ENCODE measurements at places on chromosomes 11 and 22.

DNA sequence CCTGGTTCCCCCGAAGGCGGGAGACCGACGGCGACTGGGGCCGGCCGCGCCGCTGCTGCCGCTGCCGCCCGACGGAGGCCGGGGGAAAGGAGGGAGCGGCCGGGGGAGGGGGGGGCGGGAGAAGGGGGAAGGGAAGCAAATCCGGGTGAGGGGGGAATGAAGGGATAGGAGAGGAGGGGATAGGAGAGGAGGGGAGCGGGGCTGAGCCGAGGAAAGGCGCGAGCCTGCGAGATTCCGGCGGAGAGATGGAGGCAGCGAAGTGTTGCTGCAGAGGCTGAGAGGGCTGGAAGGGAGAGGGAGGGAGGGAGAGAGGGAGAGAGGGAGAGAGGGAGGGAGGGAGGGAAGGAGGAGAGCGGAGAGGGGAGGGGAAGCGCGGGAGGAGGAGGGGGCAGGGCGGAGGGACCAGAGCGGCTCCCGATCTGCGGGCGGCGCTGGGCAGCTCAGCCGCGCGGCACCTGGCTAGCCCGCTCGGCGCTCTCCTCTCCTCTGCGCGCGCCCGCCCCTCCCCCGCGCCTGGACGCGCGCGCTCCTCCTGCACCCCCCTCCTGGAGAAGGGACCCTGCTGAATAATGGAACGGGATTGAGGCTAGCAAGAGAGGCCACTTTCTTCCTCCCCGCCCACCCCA lies 52.3 kb downstream of the SLC22A12 start:
- DNase-seq, result no peak

DNA sequence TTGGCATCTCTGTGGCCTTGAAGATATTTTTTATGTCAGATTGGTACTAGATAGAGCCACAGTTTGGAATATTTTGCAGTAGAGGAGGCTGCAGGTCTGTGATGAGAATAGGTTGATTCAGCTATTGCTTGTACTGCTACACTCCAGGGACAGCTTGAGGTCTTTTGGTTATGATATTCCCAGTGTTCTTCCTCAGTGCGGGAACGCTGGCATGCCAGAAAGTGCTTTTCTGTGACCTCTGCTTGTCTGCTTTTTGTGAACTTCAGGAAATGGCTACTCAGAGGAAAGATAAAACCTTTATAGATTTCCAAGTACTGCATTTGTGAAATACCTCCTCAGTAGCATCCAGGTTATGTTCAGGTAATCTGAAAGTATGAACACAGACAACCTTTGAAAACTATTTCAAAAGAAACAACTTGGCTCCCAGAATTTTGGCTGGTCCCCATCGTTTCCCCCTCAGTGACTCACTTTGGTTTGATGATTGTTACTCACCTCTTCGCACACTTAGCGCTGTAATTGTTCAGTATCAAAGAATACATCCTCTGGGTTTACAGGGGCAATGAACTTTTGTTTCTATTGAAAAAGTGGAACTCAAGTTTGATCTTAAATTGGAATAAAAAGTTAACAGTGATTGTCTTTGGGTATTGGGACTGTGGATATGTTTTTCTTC lies 191.4 kb downstream of the HIPK3 start:
- DNase-seq, result no peak

GRCh38 chr11:16193897-16194381 lies 162.4 kb downstream of the SOX6 start:
- DNase-seq, result no peak

DNA sequence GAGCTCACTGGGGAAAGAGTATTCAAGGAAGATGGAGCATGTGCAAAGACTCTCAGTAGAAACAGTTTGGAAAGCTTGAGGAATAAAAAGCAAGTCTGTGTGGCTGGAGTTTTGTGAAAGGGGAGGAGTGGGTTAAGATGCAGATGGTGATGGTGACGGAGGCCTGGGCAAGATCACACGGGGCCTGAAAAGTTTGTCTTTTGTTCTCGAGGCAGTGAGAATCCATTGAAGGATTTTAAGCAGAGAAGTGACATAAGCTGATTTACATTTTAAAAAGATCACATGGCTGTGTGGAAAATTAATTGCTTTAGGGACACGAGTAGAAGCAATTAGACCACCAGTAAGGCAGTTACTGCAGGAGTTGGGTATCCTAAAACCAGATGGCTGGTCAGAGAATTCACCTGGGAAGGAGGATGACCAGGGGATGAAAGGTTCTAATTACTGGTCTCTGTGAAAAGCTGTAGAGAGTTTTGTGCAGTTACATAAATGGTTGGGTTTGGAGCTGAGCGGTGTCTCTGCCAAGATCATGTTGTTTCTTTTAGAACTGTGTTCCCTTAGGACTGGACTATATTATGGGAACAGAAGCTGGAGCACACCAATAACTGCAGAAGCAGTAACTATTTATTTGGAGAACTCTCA lies 7.1 kb downstream of the RRP8 start:
- no peak for DNase-seq

DNA sequence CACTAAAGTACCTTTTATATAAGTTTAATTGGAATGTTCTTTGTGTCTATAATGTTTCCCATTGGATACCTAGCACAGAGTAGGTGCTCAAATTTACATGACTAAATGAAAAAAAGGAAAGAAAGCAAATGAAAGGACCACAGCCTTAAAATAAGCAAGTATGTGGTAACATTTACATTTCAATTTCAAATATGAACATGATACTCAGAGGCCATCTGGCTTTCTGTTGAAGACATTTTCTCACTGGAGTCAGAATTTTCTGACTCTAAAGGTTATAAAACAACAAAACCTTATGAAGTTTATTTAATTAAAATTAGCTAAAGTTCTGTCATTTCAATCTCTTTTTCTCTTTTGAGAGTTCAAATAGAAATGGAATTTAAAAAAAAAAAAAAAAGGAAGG lies 904 bp upstream of the ANGPTL5 start:
- DNase-seq, result no peak

GRCh38 chr22:17085277-17086181 lies 729 bp downstream of the IL17RA start:
- DNase-seq, result peak; percentile 18

GRCh38 chr11:118216621-118217481 lies 8.0 kb downstream of the JAML start:
- peak; percentile 55 for DNase-seq

DNA sequence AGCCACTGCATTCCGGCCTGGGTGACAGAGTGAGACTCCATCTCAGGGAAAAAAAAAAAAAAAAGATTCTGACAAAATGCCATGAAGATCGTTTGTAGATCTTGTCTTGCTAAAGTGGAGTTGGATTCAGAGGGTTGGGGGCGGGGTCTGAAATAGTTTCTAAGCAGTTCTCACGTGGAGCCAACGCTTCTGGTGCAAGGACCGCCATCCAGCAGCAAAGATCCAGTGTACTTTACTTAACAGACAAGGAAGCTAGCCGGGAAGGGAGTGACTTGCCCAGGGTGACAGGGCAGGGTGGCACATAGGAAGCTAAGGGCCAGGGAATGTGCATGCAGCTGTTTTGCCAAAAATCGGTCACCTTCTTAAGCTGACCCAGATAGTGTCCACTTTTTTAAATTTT lies 27.4 kb downstream of the APOL1 start:
- DNase-seq, result no peak

- no peak for DNase-seq
These were observed 6.6 kb downstream of the PRODH start for GRCh38 chr22:18929459-18929858.

DNA sequence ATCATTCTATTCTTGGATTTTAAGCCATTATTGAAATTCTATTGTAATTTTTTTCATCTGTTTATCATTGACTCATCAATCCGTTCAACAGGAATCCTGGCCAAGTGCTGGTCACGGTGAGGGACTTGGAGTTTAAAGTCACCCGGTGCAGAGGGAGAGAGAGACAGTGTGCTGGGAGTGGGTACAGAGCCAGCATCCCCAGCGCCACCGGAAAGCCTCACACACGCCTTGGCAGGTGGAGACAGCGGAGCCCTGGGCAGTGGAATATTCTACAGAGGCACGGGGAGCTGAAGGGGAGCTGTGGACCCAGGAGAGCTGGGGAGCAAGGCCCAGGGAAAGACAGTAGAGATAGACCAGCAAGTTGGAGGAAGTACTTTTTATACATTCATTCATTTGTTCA lies 787.6 kb downstream of the BRD1 start:
- DNase-seq, result no peak

GRCh38 chr11:67314218-67314617 lies 10.9 kb downstream of the SSH3 start:
- DNase-seq, result no peak

- no peak for DNase-seq
These were observed 21.8 kb downstream of the PIK3C2A start for GRCh38 chr11:17185938-17186337.

GRCh38 chr11:77402218-77402556 lies 71.7 kb downstream of the PAK1 start:
- no peak for DNase-seq

DNA sequence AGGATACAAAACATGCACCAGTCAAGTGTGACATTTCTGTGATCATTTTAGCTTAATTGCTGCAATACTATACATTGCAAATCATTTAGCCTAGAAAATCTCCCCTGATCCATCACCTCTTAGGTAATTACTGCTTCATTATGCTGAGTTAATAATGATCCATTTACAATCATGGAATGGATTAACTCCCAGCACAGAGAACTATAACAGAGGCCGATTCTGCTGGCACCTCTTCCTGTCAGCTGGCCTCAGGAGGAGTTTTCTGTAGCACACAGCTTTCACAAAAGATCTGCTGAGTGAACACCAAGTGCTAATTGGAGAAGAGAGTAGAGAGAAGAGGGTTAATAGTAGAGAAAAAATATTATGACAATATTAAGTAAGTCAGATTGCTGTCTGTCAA lies 591.8 kb upstream of the KIRREL3 start:
- no peak for DNase-seq

- no peak for DNase-seq
These were observed 291.8 kb downstream of the MIAT start for GRCh38 chr22:26949193-26949592.

DNA sequence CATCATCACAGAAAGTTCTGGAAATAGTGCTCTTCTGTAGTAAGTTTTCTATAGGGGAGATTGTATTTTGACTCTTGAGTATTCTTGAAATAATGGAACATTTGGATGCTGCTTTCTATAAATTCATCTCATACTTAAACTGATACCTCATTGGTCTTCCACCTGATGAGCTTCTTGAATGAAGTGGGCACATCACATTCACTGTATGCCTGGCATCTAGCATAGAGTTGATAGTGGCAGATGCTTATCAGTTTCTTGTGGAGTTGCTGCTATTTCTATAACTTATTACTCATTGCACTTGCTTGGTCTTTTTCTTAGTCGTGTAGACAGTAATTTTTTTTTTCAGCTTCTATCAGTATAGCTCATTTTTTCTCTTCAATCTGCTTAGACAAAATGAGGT lies 5.4 kb downstream of the ATXN10 start:
- DNase-seq, result no peak

DNA sequence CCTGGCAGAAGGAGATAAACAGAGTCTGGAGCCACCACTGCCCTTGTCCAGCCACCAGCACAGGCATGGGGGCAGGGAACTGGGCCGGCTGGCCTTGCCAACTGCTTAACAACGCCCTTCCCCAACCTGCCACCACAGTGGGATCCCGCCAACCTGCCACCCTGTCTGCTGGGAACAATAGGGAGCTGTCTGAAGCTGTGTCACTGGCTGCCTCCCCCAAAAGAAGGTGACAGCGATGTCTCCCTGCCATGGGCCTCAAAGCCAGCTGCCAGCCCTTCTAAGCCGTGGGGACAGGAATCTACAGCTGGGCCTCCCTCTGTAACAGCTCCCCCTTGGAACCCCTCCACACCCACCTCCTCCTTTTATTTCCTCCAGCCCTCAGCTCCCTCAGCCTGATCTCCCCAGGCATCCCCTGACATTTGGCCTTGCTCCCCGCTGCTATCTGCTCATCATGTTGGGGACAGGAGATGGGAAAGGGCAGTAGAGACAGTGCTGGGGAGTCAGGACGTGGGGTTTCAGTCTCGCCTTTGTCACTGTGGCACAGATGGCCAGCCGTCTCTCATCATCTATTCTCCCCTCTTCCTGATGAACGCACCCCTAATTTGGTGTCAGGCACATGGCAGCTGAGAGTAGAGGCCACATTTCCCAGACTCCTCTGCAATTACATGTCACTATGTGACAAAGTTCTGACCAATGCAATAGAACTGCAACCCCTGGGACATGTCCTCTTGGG lies 51.3 kb upstream of the PRDM11 start:
- DNase-seq, result no peak

All from stimulated activated naive CD4-positive, alpha-beta T cell treated with Interleukin-2 at 50 U/mL for 16 hours (primary cell).